ENCODE measurements at places on chromosomes 16 and 17.

DNA sequence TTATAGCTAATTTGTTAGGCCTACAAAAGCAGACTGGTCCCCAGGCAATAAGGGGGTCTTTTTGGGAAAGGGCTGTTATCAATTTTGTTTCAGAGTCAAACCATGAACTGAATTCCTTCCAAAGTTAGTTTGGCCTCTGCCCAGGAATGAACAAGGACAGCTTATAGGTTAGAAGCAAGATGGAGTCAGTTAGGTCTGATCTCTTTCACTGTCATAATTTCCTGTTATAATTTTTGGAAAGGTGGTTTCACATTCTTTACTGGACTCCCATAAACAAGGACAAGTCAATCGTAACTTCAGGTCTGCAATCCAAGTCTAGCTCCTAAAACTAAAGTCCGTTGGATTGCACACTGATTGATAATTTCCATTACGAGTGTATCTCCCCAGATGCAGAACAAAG lies 30.1 kb upstream of the SHCBP1 start:
- DNase-seq, result no peak

DNA sequence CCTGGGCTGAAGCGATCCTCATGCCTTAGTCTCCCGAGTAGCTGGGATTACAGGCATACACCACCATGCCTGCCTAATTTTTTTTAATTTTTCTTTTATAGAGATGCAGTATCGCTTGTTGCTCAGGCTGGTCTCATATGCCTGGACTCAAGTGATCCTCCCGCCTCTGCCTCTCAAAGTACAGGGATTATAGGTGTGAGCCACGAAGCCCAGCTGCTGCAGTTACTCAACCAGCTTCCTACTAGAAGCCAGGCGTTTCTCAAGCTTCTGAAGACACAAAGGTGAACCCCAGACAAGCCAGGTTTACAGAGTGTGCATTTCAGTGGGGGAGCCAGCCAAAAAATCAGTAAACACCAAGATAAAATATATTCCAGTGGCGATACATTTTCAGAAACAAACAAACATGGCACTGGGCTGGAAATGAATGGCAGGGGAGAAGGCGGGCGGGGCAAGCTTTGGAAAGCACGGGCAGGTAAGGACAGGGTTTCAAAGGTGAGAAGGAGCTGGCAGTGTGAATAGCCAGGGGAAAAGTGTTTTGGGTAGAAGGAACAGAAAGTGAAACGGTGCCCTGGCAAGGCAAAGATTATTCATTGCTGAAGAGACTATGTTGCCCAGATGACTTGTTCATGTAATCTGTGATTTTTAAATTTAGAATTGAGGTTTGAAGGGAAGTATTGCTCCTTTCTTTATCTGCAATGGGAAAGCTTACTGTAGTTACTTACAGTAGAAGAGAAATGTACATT lies 471.1 kb downstream of the WWOX start:
- DNase-seq, result no peak

GRCh38 chr17:75908201-75908600 lies 3.5 kb upstream of the MRPL38 start:
- no peak for DNase-seq

DNA sequence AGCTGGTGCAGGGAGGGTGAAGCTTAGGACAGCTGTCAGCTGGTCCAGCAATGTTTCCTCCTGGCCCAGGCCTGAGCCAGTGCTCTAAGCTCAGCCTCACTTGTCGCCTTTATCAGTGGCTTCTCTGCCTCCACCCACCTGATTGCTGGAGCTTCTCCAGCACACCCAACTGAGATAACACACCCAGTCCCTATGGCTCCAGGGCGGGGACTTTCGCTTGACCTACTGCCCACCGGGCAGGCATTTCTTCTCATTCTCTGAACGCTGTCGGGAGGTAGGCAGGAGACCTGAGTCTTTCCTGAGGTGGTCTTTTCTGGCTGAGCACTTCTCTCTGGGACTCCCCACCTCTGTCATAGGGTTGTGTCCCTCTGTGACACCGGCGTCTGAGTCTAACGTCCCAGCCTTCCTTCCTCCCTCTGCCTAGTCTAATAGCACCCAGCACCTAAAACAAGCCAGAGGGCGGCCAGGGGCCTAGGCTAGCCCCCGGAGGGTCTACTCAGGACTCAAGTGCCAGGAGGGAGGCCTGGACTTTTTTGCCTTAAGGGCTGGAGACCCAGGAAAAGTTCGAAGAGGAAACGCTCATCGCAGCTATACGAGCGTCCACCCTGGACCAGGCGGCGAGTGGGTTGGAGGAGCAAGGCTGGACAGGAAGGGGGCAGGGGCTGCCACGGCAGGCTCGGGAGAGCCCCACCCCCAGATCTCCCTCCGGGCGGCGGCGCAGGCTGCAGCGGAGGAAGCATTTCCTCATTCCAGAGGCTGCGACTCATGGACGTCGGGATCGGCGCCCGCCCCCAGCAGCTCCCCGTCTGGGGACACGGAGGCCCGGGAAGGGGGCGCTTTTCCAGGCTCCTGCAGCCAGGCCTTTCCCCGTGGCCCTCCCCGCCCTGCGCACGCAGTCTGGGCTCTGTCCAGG lies 756 bp downstream of the TAX1BP3 start:
- peak; percentile 49 for DNase-seq

DNA sequence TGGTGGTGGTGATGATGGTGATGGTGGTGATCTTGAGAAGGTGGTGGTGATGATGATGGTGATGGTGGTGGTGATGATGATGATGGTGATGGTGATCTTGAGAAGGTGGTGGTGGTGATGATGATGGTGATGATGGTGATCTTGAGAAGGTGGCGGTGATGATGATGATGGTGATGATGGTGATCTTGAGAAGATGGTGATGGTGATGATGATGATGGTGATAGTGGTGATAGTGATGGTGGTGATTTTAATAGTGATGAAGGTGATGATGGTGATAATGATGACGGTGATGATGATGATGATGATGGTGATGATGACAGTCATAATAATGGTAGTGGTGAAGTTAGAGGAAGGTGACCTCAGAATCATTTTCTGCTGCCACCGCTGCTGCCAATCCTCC lies 75.1 kb downstream of the MYH13 start:
- DNase-seq, result no peak

- peak; percentile 93 for DNase-seq
Observed at GRCh38 chr16:58425756-58426494, 33.7 kb downstream of the GINS3 start.

DNA sequence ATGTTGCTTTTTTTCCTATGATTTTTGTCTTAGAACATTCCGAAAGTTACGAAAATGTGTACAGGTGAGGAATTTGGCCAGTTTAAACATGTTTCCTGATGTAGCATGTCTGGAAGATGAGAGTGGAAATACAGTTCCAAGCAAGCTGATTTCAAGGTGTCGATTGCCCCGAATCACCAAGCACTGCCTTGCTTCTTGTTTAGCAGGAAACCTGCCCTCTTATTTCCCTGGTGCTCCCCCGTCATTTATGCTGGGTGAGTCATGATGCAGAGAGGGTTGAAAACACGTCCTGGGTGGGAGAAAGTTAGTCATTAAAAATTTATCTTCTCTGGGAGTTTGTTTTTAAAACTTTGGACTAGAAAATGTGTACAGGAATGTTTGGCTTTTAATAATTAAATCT lies 608.6 kb upstream of the EEF2KMT start:
- DNase-seq, result no peak

GRCh38 chr17:6244253-6244652 lies 174.1 kb downstream of the WSCD1 start:
- no peak for DNase-seq

DNA sequence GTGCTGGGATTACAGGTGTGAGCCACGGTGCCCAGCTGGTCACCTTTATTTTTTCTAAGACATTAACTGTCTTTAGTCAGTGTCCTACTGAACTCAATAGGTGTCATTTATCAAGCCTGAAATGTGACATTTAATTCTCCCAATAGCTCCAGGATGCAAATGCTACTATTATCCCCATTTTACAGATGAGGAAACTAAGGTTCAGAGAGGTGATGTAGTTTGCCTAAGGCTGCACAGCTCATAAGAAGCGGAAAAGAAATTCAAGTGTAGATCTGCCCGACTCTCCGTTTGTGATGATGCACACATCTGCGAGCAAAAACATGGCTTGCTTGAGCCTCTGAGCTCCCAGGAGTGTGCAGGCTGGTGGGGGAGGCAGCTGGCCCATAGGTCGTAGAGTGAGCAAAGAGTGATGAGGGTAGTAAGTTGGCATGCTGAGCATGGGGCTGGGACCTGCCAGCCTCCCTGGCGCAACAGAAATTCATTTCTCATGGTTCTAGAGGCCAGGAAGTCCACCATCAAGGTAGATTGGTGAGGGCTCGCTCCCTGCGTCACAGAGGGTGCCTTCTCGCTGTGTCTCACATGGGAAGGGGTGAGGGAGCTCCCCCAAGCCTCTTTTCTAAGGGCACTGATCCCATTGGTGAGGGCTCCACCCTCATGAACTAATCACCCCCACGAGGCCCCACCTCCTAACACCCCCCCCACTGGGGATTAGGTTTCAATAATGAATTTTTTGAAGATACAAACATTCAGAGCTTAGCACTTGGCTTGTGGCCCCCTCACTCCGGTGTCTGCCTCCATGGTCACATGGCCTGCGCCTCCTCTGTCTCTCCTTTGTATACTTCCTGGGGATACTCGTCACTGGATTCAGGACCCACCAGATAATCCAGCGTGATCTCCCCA lies 141.5 kb upstream of the PLCG2 start:
- DNase-seq, result no peak

DNA sequence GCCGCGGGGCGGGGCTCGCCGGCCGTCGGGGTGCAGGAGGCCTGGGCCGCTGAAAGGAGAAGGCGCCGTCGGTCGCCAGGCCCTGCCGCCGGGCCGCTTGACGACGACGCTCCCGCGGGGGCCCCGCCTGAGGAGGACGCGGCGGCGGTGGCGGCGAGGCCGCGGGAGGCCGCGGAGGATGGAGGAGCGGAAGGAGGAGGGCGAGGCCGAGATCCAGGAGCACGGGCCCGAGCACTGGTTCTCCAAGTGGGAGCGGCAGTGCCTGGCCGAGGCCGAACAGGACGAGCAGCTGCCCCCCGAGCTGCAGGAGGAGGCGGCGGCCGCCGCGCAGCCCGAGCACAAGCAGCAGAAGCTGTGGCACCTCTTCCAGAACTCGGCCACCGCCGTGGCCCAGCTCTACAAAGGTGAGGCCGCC lies 430 bp downstream of the HAPSTR1 start:
- DNase-seq, result peak; percentile 53

GRCh38 chr17:45092911-45093430 lies 31.9 kb downstream of the NMT1 start:
- no peak for DNase-seq

DNA sequence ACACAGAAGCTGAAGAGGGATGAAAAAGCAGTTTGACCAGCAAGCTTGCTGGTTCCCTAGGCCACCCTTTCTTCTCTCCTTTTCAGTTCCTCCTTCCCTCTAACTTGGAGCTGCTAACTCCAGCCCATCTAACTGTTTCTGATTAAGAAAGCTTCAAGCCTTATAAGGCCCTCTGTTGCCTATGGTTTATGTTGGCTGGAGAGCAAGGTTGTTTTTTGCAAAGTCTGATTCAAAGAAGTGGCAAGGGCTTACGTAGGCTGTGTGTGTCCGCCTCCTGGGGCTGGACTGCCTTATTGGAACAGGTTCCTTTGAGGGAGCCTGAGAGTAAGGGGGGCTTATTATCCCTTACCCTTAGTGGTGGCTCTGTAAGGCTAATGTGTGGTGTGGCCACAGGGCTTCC lies 7.1 kb downstream of the AKAP1 start:
- DNase-seq, result peak; percentile 32

DNA sequence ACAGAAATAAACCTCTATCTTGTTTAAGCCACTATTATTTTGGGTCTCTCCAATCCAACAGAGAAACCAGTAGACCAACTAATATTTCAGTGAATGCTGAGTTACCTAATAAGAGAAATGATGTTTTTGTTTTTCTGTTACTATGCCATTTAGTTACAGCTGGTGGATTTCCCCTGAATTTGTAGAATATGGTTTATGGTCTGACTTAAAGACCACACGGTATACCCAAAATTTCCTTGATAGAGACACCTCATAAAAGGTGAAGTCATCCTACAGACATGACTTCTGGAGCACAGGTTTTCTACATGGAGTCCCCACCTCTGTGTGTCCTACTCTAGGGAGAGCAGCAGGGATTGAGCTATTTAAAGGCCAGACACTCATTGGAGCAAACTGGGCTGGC lies 13.3 kb downstream of the PIK3R5 start:
- no peak for DNase-seq

DNA sequence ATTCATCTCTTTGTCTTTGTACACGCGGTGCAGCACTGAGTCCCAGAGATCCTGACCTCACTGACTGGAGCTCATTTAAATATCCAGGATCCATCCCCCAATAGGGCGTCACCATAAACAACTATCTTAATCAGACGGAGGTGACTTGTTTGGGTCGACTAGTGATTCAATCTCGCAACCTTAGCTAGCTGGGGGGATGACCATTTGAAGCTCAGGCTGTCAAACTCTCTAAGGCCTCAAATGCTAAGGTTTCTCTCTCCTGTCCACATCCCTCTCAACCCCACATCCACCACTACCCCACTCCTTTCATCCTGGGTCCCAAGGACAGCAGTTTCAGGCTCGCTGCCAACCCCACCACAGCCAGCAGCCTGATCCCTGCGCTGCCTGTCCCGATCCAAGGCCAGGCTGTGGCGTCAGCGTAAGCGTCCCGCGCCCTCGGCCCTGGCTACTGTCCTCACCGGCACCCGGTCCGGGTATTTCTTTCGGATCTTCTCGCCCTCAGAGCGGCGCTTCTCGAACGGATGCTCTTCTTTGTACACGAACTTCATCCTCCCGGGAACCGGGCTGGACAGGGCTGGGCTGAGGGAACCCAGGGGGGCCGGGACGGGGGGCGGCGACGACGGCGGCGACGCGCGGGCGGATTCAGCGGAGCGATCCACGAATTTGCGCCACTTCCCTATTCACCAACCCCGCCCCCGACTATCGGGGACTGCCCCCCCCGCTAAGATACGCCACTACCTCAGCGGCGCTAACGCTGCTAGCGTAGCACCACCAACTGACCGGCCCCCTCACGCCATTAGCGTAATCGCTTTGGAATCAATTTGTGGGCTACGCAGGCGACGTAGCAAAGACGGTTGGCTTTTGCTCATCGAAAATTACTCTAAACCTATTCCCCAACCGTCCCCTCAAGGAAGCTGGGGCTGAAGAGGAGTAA lies at the start of gene GABARAP:
GABARAP (minus strand) TSS at position 667 of the 934 bp plus-strand sequence; CDS start at position 548, 119 bp downstream.
- DNase-seq, result peak; percentile 84

DNA sequence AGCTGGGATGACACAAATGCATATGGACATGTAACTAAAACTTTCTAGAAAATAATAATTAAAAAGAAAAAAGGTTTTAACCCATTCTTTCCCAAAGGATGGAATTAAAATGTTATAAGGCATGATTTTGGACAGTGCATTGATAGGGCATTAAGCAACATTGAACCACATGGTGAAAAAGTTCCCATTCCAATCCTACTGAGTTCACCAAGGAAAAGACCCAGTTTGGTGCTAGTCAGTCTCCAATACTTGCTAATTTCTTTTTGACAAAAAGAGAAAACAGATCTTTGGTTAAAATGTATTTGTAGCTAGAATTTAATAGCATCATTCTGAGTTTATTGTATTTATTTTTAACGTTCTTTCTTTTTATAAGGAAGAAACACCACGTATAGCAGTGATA lies 28.1 kb downstream of the EMP2 start:
- DNase-seq, result no peak
